ENCODE measurements at places on chromosomes 7 and 10. TPM values are rescaled to one million over a fixed set of nuclear protein-coding genes. Genes with fewer than 3 reads are reported as not detected.

AS3MT gene
- total RNA-seq, result 0.57 TPM

EBLN1 gene
- total RNA-seq, result not detected

SFTPA2 gene
- total RNA-seq, result not detected

PRTFDC1 gene
- 0.76 TPM for total RNA-seq

MYOZ1 gene
- not detected for total RNA-seq

POM121C gene
- total RNA-seq, result 108 TPM

ARHGEF35 gene
- 2.3 TPM for total RNA-seq

- no peak for DNase-seq
Observed at GRCh38 chr10:58089739-58090138, 178.0 kb downstream of the IPMK start.

GRCh38 chr7:29990931-29991330 lies 1.3 kb upstream of the SCRN1 start:
- no peak for DNase-seq

- DNase-seq, result no peak
Observed at GRCh38 chr10:74880041-74880440, 53.6 kb downstream of the KAT6B start.

- DNase-seq, result no peak
Observed at GRCh38 chr7:108351729-108352131, 104.5 kb downstream of the NRCAM start.

GRCh38 chr7:105122619-105123018 lies 108.6 kb downstream of the KMT2E start:
- no peak for DNase-seq

GRCh38 chr10:42650374-42650773 lies 12.0 kb upstream of the ZNF33B start:
- DNase-seq, result no peak

GRCh38 chr7:67598469-67598868 lies 601.8 kb downstream of the TYW1 start:
- DNase-seq, result no peak

GRCh38 chr7:131068604-131069021 lies 259.1 kb upstream of the MKLN1 start:
- no peak for DNase-seq

GRCh38 chr7:5237286-5237685 lies 45.5 kb upstream of the SLC29A4 start:
- no peak for DNase-seq

DNA sequence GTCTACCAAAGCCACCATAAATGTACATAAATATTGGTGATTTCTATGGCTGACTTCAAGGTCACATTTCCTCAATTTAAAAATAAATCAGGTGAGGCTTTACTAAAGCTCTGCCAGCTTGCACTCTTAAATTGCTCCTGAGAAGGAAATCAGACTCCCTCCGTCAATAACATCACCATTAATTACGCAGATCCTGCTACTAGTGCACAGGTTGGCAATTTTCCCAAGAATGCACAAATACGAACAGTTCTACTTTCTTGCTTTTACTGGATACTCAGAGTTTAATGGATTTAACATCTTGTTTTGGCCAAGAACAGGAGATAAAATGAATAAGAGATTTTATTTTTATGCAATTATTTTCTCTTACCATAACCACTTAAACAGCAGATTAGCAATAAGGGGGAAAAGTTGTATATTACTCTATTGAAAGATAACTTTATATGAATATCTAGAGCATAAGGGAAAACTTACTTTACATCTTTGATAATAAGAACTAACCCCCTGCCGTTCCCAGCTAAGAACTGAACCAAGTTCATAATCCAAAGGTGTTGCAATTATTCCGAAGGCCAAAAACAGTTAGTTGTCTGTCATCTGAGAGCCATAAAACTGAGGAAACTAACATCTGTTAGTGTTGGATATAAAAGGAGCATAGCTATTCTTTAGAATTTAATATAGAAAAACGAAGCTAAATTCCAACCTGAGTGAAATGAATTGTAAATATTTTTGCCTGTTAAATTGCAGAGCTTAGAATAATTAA lies 140.5 kb downstream of the TWIST1 start:
- no peak for DNase-seq

- no peak for DNase-seq
Observed at GRCh38 chr7:18421297-18422002, 74.1 kb upstream of the HDAC9 start.

DNA sequence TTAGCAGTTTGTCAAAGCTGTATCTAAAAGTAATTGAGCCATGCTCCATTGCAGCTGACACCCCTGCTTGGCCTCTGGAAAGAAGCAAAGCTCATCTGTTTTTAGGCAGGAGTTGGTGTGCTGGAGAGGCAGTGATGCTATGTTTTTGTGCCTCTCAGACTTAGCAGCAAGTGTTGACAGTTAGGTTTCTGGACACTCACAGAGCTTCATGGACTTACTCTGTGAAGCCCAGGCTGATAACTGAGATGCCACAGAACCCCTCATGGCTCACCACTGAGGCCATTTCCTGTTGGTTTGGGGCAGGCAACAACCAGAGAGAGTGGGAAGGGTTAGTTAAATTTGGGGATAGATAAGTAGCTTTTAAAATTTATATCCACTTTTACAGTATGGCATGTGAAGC lies 59.8 kb downstream of the BTAF1 start:
- DNase-seq, result no peak

- no peak for DNase-seq
Observed at GRCh38 chr10:2949948-2950354, 117.4 kb upstream of the PFKP start.

- no peak for DNase-seq
Observed at GRCh38 chr7:96045919-96046318, 273.6 kb downstream of the DYNC1I1 start.
